ENCODE measurements at places on chromosomes 11 and 22.

DNA sequence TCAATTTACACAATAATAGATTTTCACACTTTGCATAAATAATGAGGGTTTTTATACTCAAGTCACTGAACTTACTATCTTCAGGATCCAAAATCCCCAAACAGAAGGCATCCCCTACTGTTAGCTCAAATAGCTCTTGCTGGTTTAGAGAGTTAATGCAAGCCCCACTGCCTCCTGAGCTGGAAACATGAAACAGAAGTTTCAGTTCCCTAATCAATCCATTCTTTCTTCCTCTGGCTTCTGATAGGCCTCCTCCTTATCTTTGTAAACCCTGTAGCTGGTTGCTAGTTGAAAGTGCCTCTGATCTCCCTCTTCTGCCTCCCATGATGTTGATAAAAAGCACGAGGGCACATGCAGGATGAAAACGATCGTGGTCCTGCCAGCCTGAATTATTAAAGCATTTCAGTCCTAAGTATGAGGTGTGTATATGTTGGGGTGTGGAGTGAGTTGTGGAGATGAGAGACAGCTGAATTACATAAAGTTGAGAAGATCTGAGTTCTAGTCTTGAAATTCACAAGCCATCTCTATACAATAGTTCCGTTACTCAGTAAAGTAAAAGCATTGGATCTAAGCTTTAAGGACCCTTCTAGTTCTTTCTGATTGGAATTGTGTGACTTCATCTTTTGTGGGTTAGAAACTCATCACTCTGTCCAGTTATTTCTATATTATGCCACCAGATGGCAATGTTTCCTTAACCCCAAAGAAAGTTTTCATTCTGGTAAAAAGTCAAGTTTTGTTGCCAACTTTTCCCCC lies 35.0 kb upstream of the EHF start:
- DNase-seq: no peak

DNA sequence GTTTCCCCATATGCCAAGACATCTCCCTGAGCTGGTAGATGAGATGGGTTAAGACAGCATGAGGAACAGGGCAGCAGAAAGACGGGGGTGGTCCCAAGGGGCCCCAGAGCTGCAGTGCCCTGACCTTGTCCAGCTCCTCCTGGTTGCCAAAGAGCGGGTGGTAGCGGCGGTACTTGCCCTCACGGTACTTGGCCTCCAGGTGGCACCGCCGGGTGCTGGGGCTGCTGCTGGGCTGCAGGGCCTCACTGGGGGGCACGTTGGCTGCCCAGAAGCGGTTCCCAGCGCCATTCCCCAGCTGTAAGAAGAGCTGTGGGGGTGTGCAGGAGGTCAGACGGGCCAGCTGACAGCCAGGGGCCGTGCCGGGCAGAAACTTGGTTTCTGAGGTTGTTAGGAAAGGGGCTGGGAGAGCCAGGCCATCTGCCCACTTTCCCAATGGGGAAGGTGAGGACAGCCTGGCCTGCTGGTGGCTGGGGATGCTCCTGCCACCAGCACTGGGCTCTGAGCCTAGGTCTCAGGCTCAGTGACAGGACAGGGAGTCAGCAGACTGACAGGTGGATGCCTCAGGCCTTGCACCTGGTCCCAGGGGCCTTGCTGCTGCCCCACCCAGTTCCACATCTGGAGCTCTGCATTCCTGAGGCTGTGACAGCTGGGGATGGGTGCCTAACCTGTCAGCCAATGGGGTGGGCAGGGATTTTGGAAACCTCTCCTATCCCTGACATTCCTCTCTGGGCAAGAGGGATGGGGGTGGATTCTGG lies 30.0 kb upstream of the PDE2A start:
- DNase-seq: no peak

DNA sequence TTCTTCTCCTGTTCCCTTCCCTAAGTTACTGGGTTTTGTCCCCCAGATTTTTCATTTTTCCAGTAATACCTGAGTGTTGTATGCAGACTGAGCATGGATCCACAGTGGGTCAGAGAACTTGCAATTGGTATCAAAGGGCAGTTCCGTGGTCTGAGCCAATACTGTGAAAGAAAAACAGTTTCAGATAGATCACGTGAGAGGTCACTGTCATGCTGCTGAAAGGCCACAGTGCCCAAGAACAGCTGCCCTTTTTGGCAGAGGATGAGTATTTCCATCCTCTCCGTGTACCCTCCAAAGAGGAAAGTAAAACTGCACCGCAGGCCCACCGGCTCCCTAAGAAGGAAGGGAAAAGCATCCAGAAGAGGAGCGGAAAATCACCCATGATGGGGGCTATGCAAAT lies 73.0 kb upstream of the TBCEL start:
- no peak for DNase-seq

DNA sequence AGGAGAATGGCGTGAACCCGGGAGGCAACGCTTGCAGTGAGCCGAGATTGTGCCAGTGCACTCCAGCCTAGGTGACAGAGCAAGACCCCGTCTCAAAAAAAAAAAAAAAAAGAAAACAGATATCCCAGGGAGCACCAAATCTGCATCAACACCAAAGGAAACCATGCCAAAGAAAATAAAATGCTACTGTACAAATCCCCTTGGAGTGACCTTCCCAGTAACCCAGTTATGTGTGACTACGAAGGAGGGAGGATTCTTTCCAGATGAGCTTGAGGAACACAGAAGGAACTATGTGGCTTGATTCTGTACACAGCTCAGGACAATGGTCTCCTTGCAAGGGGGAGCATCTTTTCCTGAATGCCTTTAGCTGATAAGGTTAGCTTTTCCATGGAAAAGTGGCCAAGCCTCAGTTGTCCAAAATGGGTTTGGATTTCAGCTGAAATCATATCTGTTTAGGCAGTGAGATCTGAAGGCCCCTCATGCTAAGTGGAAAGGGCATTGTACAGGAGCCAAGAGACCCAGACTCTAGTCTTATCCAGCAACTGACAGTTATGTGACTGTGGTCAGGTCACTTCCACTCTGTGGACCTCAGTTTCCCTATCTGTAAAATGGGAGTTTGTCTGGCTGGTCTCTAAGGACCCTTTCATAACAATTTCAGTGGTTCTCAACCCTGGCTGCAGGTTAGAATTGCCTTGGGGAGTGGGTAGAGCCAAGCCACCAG lies 87.6 kb upstream of the TIMP3 start:
- no peak for DNase-seq

GRCh38 chr11:131503017-131503416 lies 132.6 kb downstream of the NTM start:
- DNase-seq: no peak

DNA sequence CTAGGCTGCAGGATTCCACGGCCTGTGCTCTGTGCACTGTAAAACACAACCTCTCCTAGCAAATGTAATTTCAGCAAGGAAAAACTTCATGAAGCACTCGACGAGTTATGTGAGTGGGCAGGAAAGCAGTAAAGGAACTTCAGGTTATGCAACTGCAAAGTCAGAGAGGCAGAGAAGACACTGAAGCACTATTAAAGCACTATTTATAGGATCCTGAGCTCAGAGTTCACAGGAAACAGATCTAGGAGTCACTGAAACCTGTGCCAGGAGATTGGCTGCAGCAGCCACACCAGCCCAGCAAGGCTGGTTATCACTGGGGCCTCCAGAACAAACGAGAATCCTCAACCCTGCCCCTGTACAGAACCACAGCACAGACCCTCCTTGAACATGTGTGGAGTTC lies 2.5 kb downstream of the SMIM35 start:
- DNase-seq: no peak

DNA sequence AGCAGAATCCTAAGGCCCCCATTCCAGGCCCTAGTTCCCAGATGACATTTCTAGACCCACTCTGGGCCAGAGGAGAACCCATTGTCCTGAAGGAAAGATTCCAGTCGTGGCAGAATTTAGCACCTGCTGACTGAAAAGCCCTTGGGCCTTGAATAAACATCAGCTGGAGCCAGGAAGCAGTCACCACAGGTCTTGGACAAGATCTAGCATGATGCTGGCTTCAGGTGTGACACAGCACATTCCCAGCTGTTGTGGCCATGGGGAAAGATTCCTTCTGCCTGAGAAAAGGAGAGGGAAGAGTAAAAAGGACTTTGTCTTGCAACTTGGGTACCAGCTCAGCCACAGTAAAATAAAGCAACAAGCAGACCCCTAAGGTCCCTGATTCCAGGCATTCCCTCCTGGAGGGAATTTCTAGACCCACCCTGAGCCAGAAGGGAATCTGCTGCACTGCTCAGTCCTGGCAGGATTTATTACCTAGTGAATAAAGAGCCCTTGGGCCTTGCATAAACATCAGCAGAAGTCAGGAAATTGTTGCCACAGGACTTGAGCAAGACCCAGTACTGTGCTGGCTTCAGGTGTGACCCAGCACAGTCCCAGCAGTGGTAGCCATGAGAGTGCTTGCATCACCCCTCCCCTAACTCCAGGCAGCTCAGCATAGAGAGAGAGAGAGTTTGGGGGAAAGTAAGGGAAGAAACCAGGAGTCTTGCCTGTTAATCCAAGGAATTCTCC lies 42.5 kb upstream of the PAMR1 start:
- DNase-seq: no peak

DNA sequence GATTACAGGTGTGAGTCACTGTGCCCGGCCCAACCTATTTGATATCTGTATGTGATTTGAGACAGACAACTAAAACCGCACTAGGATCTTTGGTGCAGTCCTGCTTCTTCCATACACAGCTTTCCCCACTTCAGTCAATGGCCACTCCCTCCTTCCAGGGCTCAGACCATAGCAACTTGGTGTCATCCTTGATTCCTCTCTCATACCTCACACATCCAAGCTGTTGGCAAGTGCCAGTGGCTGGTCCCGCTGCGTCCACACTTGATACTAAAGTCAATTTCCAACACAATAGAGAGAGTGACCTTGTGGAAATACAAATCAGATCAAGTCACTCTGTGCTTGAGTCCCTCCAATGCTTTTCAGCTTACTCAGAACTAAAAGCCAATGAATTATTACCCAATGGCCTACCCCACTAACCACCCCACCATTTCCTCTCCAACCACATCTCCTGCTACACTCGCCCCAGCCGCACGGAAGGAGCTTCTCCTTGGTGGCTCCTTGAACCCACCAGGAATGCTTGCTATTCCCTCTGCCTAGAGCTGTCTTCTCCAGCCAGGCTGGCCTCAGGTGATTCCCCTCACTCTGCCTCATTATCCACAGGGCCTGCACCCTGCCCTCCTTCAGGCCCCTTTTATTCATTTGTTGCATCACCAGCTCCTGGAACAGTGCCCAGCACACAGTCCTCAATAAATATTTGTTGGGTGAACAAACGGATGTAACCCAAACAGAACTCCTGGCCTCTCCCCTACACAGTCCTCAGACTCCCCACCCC lies 12.9 kb downstream of the ABTB2 start:
- no peak for DNase-seq

DNA sequence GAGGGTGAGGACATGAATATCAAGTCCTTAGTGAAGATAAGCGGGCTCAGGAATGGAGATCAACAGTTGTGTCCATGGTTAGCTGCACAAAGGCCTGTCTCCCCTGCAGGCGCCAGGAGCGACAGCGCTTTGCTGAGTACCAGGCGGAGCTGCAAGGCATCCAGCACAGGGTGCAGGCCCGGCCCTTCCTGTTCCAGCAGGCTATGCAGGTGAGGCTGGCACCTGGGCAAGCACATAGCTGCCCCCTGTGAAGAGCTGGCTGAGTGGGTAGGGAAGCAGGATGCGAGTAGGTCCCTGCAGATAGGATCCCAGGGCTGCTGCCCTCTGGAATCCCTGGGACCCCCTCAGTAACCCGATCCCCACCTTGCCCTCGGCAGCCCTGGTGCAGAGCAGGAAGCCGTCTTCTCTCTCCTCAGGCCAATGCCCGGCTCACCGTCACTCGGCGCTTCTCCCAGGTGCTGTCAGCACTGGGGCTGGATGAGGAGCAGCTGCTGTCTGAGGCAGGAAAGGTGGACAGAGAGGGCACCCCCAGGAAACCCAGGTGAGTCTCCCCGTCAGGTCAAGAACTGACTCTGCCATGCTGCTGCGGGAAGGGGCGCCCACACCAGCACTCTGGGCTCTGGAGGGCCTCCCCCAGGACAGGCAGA lies 2.6 kb upstream of the SART1 start:
- no peak for DNase-seq

DNA sequence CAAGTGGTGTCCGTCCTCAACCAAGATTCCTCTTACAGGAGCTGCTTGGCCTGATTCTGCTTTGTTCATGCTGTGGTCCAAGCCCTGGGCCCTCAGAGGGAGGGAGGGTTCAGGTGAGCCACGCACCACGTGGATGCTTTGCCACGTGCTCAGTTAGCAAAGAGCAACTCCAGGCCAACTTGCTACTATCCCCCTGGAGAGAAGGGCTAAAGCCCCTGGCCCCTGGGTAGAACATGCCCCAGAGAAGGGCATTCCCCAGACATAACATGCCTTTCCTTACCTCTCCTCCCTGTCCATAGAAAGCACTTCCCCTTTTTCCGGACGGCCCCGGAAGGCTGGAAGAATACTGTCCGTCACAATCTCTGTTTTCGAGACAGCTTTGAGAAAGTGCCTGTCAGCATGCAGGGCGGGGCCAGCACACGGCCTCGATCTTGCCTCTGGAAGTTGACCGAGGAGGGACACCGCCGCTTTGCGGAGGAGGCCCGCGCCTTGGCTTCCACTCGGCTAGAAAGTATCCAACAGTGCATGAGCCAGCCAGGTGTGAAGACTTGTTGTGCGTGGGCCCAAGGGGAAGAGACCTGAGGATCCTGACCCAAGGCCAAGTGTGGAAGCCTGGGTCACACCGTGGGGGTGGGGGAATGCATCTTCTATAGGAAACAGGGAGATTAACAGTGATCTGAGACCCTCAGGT lies 8.8 kb downstream of the FOXR1 start:
- no peak for DNase-seq

DNA sequence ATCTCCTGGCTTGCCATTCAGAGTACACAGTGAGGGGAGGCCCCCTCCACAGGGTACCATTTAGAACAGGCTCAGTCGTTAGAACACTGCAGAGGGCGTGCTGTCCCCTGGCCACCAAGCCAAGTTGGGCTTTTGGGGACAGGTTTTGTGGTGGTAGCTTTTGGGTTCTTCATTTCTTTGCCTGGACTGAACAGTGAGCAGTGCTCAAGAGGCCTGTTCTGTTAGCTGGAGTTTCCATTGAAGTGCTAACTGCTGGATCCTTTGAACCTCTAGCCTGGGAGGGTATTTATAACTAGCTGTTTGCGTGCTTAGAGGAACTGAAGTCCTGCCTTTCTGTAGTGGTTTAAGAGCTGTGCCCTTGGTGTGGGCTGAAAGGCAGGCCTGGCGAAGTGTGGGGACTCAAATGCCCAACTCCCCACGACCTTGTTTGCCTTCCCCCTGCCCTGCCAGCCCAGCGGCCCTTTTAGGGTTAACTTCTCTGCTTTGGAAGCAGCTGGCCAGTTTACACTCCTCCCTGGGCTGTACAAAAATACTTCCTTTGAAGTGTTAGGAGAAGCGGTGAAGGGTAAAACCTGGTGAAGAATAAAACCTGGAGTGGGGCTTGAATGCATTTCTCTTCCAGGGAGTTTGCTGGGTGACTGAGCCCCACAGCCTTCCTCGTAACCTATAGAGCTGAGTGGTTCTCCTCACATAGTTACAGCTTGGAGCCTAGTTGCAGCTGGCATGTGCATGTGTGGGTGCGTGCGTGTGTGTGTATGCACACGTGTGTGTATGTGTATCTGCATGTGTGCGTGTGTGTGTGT lies 34.6 kb downstream of the ZNRF3 start:
- DNase-seq: no peak

GRCh38 chr11:45671246-45672171 lies 6.1 kb upstream of the CHST1 start:
- DNase-seq: no peak

All from mesothelial cell of epicardium (in vitro differentiated cells).